ENCODE measurements at places on chromosomes 1 and 21.

DNA sequence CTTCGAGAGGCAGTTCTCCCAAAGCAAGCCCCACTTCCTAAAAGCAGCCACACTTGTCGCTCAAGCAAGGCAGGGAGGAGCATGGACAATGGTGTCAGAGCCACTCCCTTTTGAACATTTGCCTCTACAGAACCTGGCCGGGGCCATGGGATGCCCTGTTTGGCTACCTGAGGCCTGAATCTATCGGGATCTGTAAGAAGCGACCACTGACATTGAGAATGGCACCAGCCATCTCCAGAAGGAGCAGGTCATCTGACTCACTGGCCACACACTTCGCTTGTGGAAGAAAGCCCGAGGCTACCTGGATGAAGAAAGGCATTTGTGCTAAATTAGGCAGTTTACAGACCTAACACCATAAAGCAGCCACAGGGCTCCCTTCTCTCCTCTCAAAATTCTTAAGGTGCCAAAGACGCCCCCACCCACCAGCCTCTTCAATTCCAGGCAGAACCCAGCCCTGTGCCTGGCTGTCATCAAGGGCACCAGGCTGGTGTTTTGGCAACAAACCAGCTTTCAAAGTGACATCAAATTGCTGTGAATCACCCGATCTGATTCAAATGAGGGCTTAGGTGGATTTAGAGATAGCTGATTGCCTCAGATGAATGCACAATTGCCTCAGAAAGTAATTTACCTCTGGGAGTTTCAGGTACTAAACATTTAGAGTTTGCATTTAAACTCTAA is 104.8 kb downstream of the ETS2 start:
- DNase-seq = no peak

DNA sequence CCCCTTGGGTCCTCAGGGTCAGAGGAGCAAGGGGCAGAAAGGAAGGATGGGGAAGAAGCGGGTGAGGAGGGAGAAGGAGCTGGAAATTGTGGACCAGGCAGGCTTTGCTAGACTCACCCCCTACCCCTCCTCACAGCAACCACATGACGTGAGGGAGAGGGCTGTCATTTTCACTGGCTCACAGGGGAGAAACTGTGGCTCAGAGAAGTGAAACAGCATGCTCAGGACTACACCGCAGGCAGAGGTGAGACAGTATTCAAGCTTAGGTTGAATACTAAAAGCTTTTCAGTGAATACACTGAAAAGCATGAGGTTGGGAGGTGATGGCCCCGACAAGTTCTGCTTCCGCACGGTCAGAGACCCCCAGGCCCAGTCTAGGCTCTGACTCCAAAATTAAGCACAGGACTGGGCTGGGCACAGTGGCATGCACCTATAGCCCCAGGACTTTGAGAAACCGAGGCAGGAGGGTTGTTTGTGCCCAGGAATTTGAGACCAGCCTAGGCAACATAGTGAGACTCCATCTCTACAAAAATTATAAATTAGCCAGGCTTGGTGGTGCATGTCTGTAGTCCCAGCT is 1.2 kb upstream of the CLEC20A start:
- DNase-seq = no peak

GRCh38 chr21:31185663-31186062 is 147.4 kb upstream of the KRTAP19-8 start:
- DNase-seq = no peak

DNA sequence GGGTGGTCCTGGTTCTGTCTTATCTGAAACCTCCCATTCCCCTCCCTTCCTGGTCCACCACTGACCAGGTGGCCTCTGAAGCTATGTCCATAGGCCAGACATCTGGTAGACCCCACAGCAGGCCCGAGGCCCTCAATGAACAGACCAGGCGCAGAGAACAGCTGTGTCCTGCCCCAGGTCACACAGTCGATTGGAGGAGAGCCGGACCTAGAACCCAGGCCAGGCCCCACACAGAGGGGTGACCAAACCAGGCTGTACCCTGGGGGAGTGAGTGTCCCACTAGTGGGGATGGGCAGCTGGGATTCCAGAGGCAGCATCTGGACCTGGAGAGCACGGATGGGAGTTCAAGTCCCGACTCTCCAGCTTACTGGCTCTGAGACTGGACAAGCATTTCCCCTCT is 29.2 kb downstream of the RNU1-1 start:
- DNase-seq = no peak

- DNase-seq = no peak
Measured at GRCh38 chr1:202248861-202249260, 55.3 kb downstream of the LGR6 start.
